Naive thymus-derived CD8-positive, alpha-beta T cell (primary cell): ENCODE measurements at places on chromosomes 4 and X.

- no peak overlapping the region for H3K4me3 ChIP-seq
- H3K27me3 ChIP-seq = no peaks in the 10 kb centered on the region
- H3K27ac ChIP-seq = no peak overlapping the region
- peaks cover 10% of the 10 kb centered on the region for H3K4me1 ChIP-seq
- H3K36me3 ChIP-seq = peaks cover 4% of the 10 kb centered on the region
These were observed 17.0 kb upstream of the MAGED1 start for GRCh38 chrX:51876441-51876840.

GRCh38 chr4:152689615-152690501, 10.1 kb upstream of the TMEM154 start:
- no peak overlapping the region for H3K27ac ChIP-seq
- H3K4me1 ChIP-seq = no peaks in the 10 kb centered on the region

GRCh38 chr4:170872794-170873193, 783.0 kb upstream of the AADAT start:
- H3K36me3 ChIP-seq = no peaks in the 10 kb centered on the region
- no peaks in the 10 kb centered on the region for H3K4me1 ChIP-seq
- H3K27me3 ChIP-seq = no peaks in the 10 kb centered on the region
- no peak for DNase-seq
- no peak overlapping the region for H3K27ac ChIP-seq

- H3K27me3 ChIP-seq = no peaks in the 10 kb centered on the region
- no peak overlapping the region for H3K4me3 ChIP-seq
- no peaks in the 10 kb centered on the region for H3K36me3 ChIP-seq
These were observed 599.5 kb downstream of the FSTL5 start for GRCh38 chr4:161564230-161564834.

GRCh38 chrX:80216086-80216485, 201.5 kb downstream of the TBX22 start:
- H3K4me1 ChIP-seq = no peaks in the 10 kb centered on the region
- no peak for DNase-seq
- no peak overlapping the region for H3K27ac ChIP-seq
- H3K36me3 ChIP-seq = peaks cover 17% of the 10 kb centered on the region
- no peak overlapping the region for H3K4me3 ChIP-seq
- no peaks in the 10 kb centered on the region for H3K27me3 ChIP-seq

DNA sequence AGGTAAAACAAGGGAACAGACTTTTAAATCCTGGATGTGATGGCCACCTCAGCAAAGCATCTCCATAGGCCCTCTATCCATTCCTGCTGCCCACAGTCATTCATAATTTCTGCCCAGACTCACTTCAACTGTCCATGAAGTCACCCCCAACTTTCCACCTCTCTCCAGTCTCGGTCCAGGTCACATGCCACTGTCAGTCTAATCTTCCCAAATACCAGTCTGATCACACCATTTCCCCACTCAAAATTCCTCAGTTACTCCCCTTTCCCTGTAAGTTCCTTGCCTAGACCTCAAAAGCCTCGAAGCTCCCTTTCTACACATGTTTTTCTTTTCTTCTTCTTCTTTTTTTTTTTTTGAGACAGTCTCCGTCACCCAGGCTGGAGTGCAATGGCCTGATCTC, 51.2 kb upstream of the HOPX start:
- H3K27me3 ChIP-seq = no peaks in the 10 kb centered on the region
- no peak for DNase-seq
- no peak overlapping the region for H3K27ac ChIP-seq
- H3K36me3 ChIP-seq = no peaks in the 10 kb centered on the region
- H3K4me3 ChIP-seq = no peak overlapping the region
- H3K4me1 ChIP-seq = no peaks in the 10 kb centered on the region

- DNase-seq = no peak
- H3K4me3 ChIP-seq = no peak overlapping the region
- H3K4me1 ChIP-seq = no peaks in the 10 kb centered on the region
- no peaks in the 10 kb centered on the region for H3K36me3 ChIP-seq
- no peak overlapping the region for H3K27ac ChIP-seq
- no peaks in the 10 kb centered on the region for H3K27me3 ChIP-seq
These were observed 31.5 kb downstream of the GRIA3 start for GRCh38 chrX:123215397-123216089.

DNA sequence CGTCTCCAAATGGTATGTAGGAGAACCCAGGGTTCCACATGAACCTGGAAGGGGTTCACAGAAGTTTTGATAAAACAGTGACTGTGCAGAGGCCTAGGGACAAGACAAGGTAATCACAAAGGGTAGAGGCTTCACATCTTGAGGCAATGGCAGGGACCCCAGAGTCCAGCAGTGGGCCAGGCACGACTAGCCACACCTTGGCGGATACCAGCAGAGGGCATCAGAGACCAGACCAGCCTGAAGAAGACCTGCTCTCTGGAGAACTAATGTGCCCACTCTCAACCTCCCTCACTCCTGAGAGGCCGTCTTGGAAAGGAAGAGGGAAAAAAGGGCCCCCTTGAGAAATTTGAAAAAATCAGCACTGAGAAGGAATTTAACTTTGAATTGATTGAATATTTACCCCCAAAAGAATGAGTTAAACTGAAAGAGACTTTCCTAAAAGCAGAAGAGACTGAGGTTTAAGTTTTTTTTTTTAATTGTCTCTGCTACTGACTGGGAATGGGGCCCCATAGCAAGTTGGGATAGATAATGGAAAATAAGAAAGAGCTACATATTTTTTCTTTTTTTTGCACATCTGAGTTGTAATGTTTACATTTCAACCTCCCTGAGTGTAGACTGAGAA, 243.8 kb upstream of the JADE1 start:
- H3K4me3 ChIP-seq = no peak overlapping the region
- H3K36me3 ChIP-seq = no peaks in the 10 kb centered on the region
- H3K27ac ChIP-seq = no peak overlapping the region
- H3K4me1 ChIP-seq = no peaks in the 10 kb centered on the region
- peaks cover 28% of the 10 kb centered on the region for H3K27me3 ChIP-seq
